GDM1 (cell line): ENCODE measurements at places on chromosomes 4 and X.

DNA sequence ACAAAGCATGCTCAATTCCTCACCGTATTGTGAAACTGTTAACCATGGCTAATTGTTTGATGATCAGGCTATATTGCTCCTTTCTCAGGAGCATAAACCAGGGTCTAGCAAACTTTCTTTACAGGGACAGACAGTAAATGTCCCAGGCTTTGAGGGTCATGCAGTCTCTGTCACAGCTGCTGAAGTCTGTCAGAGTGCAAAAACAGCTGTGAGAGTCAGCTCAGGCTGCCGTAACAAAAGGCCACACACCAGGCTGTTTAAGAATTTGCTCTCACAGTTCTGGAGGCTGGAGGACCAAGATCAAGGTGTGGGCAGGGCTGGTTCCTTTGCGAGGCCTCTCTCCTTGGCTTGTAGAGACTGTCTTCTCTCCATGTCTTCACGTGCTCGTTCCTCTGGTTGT lies 75.6 kb downstream of the GPR143 start:
- DNase-seq, result no peak

- DNase-seq, result no peak
Measured at GRCh38 chr4:163866728-163867315, 372.3 kb downstream of the TMA16 start.

DNA sequence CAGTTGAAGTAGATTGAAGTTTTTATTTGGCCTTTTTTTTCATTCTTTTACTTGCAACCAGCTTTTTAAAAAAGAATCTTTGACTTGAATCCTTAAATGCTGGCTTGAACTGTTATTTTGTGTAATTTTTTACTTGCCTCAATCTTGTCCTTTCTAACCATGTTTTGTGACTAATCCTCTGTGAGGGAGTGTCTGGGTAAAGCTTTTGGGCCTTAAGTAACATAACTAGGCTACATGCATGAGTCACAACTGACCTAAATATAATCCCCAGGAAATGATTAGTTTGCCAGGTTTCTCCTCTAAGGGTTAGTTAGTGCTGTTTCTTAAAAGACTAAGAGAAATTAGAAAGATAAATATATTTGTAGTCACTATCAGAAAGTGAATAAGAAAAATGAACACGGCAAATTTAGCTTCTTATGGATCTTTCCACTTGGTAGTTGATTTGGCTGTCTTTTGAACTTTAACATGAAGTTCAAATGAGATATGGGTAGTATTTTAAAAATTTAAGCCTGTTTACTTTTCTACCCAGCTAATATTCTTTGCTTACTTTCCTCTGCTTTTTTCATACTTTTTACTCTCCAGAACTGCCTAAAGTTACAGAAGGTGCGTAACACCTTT lies 13.0 kb downstream of the EXOC1 start:
- DNase-seq, result peak; percentile 1

GRCh38 chrX:47854474-47854873 lies 17.8 kb downstream of the ZNF81 start:
- peak; percentile 12 for DNase-seq

- DNase-seq, result peak; percentile 21
Measured at GRCh38 chrX:82218361-82218760, 1016.5 kb downstream of the SH3BGRL start.

DNA sequence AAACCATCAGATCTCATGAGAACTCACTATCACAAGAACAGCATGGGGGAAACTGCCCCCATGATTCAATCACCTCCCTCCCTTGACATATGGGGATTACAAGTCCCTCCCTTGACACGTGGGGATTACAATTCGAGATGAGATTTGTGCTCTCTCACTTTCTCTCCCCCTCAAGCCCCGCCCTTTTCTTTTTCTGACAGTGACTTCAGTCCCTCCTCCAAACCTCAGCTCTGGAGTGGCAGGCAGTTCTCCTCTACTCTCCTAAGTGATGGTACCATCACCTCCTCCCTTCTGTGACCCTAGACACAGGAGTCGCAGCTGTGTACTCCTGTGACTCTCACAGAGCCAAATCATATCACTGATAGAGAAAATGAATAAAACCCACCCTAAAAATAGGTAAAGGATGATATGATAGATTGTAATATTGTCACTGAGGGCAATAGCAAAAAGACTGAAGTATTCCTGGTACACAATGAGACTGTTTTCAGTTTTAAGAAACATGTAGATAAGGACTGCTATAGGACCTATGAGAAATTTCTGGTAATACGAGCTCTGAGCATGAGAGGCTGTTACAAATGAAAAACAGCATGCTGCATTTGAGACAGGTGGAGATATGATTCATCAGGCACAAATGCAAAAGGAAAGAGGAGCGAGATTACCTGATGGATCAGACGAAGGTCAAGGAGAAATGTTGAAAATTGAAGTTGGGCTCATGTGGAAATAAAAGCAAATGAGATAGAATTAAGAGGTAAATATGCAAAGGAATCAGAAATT lies 101.2 kb upstream of the CBLL2 start:
- no peak for DNase-seq

GRCh38 chrX:133792198-133792953 lies 193.0 kb downstream of the GPC3 start:
- DNase-seq, result peak; percentile 36

GRCh38 chr4:59127743-59128142 lies 2017.6 kb upstream of the IGFBP7 start:
- no peak for DNase-seq

DNA sequence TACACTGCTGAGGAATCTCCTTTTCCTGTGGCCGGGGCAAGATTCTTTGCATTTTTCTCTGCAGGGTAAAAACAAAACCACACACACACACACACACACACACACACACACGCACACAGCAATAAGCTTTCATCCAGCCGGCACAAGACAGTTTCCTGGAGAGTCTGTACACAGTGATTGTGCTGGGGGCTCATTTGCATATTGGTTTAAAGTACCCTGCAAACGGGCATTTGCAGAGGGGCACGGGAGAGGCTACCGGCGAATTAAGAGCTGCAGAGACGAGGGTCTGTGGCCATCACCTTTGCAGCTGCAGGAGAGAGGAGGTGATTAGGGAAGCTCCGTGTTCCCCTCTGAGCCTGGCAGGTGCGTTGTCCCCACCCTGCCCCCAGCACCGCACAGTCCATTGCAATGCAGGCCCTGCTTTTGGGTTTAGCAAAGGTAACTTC lies 219.9 kb downstream of the SHOX start:
- DNase-seq, result no peak

DNA sequence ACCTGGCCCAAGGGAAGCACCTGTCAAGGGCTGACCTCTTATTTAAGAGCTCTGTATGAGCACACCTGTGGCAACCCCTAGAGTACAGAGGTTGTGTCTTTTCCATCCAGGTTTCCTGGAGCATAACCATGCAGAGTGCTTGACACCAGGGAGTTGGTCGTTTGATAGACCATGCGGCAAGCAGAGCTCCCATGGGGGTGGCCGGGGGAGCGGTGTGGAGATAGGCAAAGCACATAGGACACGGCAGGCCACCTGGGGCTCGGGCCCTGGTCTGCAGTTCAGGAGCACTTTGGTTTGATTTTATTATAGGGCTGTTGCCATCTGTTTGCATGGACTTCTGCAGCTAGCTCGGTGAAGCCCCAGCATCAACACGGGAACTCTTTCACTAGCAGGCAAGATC lies 95.0 kb upstream of the MTM1 start:
- DNase-seq, result no peak

GRCh38 chr4:185395238-185395955 lies at the start of gene LRP2BP:
TSS of gene LRP2BP (minus strand) at chr4:185395924. CDS start at chr4:185378186, 17,738 bp downstream.
- no peak for DNase-seq

DNA sequence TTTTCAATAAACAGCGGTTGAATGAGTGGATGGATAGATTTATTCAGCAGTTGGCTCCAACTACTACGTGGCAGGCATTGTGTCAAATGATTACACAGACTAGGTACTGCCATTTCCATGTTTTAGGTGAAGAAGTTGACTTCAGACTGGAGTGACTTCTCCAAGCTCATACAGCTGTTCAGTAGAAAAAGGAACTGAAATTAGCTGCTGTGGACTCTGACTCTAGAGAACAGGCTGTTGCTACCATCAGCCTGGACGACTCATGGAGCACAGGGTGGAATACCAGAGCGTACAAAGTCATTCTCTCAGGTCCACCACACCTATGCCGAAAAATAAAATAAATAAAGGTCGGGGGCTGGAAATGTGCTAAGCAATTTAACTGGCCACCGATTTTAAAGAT lies 45.3 kb downstream of the TENM3 start:
- DNase-seq, result no peak

DNA sequence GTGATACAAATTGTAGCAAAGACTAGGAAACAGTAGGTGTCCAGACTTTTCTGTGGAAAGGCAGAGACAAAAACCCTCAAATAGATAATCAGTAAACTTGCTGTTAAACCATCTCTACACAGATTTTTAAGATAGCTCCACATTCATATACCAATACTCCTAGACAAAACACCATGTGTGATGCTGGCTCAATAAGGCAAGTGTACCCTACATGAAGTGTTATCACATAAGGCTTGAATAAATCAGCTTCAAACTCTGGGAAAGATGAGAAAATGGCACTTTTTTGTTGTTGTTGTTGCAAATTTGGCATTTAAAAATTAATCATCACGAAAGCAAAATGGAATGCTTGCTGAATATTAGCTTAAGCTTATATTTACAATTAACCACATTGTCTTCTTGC lies 45.1 kb downstream of the DRD5 start:
- DNase-seq, result no peak

DNA sequence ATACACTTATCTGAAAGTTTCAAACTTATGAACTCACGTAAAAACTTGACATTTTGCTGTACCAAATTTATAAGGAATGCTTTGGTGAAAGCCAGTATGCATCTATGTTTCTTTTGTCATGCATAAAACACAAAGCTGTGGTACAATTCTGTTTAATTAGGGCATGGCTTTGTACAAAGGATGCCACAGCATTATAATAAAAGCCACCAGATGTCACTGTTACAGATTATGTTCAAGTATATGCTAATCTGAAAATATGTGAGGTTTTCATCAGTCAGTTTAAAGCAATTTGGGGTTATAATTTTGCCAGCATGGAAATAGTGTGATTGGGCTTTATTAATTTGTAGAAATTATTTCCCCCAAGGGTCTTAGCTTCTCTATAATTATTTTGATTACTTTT lies 69.0 kb downstream of the ATOH1 start:
- no peak for DNase-seq

GRCh38 chrX:45196701-45197100 lies 4.0 kb downstream of the DIPK2B start:
- DNase-seq, result no peak

DNA sequence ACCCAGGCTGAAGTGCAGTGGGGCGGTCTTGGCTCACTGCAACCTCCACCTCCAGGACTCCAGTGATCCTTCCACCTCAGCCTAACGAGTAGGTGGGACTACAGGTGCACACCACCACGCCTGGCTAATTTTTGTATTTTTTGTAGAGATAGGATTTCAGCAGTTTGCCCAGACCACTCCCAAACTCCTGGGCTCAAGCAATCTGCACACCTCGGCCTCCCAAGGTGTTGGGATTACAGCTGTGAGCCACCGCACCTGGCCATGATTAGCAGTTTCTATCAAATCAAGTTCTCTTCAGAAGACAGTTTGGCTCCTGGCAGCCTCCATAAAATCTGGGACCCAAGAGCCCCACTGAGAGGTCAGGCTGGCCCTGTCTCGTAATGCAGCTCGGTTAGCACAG lies 26.4 kb upstream of the TRIM2 start:
- no peak for DNase-seq

DNA sequence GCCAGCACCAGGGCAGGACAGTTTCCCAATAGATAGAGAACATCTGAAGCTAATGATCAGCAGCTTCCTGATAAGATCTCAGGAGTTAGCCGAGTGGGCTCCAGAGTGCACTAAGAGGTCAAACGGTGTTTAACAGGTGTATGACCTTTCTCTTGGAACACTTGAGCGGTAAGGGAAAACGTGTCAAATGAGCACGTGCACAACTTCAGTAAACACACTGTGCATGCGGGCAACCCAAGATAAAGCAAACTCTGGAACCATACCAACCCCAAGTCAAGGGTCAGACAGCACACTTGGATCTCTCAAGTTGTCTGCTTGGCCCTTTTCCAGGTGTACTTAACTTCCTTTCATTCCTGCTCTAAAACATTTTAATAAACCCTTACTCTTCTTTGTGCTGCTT lies 1941.5 kb upstream of the PCDH10 start:
- no peak for DNase-seq

GRCh38 chr4:36614011-36614410 lies 332.6 kb downstream of the DTHD1 start:
- DNase-seq, result no peak

GRCh38 chr4:2172627-2173231 lies 69.2 kb downstream of the HAUS3 start:
- DNase-seq, result no peak

DNA sequence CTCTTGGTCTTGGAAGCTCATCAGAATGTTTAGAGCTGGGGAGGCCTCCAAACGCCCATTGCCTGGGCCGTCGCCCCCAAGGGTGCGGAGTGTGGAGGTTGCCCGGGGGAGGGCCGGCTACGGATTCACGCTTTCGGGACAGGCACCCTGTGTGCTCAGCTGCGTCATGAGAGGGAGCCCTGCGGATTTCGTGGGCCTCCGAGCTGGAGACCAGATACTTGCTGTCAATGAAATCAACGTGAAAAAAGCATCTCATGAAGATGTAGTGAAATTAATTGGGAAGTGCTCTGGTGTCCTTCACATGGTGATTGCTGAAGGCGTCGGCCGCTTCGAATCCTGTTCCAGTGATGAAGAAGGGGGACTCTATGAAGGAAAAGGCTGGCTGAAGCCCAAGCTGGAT lies 23.3 kb downstream of the RGS12 start:
- DNase-seq, result no peak

DNA sequence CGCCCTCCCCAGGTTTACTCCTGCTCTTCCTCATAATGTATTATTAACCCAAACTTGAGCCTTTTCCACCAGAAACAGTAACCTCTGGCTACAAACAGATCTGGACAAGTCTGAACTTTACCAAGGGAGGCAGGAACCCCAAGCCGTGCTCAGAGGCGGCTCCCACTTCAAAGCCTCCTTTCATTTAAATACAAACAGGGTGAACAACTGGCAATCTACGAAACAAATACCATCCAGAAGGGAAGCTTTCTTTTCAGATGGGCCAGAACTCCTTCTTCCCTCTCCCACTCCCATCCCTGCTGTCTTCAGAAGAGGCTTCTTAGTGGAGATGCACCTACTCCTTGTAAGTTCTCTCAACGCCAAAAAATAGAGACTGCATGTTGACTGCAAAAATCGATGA lies 2.1 kb upstream of the GPC4 start:
- no peak for DNase-seq

DNA sequence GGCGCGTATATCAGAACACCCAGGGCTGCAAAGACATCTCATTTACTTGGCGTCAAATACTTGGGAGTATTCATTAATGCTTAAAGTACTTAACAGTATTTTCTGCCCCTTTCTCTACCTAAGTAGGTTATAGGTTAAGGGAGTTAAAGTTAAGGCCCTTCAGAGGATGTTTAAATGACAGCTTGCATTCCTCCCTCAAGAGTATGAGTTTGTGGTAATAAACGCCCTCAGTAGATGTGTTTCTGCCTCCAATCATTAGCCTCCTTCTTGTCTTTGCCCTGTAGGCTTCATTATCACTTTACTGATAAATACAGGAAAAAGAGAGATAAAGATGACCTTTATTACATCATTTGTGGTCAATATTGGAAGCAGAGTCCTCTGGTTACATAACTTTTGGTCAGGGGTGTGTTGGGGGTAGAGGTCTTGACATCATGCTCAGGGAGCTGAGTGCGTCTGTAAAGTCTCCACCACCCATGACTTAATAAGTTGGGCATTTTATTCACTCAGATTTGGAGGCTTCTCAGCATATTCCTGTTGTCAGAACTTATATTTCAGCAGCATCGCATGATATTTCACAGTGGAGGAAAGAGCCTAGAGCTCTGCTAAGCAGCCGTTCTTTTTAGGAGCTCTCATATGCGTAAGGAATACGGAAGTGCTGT lies 145.9 kb downstream of the CPE start:
- DNase-seq, result no peak

GRCh38 chr4:15963576-15963975 lies 601 bp upstream of the FGFBP2 start:
- peak; percentile 12 for DNase-seq
